ENCODE measurements at places on chromosomes 11 and 22.

- DNase-seq: no peak
Measured at GRCh38 chr11:116558504-116559211, 214.1 kb downstream of the BUD13 start.

GRCh38 chr11:67504950-67505581 is at the start of gene PITPNM1:
PITPNM1 (minus strand) TSS chr11:67505363; CDS start chr11:67504180, 1,183 bp downstream.
- DNase-seq: peak; percentile 50

- no peak for DNase-seq
Measured at GRCh38 chr22:48821346-48821690, 1006.4 kb downstream of the BRD1 start.

- DNase-seq: no peak
Measured at GRCh38 chr11:110076371-110076965, 16.7 kb upstream of the ZC3H12C start.

DNA sequence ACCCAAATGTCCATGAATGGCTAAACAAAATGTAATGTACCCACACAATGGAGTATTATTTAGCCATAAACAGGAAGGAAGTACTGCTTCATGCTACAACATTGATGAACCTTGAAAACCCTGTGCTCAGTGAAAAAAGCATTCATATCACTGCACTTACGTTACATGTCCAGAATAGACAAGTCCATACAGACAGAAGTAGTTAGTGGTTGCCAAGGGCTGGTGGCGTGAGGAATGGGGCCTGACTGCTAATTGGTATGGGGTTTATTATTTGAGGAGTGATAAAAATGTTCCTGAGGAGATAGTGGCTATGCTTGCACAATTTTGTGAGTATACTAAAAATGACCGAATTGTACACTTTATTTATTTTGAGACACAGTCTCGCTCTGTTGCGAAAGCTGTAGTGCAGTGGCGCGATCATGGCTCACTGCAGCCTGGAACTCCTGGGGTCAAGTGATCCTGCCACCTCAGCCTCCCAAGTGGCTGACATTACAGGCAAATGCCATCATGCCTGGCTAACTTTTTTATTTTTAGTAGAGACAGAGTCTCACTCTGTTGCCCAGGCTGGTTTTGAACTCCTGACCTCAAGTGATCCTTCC is 7.7 kb upstream of the SYVN1 start:
- no peak for DNase-seq
